ENCODE measurements at places on chromosomes 3 and 15. TPM values are rescaled to one million over a fixed set of nuclear protein-coding genes. Genes with fewer than 3 reads are reported as not detected.

Gene CFAP100
- not detected for total RNA-seq

Gene BSN
- 2.7 TPM for total RNA-seq

Gene SKIC8
- total RNA-seq = 54.6 TPM

Gene ASB14
- not detected for total RNA-seq

DNA sequence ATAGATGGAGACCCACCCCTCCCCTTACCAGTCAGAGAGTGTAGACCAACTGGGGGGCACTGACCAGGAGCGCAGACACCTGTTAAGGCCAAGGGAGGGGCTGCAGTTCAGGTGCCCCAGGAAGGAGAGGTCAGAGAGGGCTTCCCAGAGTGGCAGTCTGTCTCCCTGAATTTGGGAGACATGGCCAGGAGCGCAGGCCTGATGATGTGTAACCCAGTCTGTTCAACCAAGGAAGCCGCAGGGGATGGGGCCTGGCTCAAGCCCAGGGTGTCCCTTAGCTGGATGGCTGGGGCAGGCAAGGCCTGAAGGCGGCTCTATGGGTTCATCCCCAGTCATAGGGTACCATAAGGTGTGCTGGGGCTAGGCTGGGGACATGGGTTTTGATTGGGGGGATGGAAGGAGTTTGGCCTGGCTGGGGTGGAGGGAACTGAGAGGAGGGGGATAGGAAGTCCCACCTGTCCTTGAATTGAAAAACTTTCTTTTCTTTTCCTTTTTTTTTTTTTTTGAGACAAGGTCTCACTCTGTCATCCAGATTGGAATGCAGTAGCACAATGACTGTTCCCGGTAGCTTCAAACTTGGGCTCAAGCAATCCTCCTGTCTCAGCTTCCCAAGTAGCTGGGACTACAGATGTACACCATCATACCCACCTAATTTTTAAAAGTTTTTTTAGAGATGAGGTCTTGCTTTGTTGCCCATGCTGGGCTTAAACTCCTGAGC lies 75.7 kb downstream of the SMAD6 start:
- DNase-seq = no peak

GRCh38 chr3:182979103-182979673 lies 1.1 kb downstream of the DCUN1D1 start:
- no peak for DNase-seq

DNA sequence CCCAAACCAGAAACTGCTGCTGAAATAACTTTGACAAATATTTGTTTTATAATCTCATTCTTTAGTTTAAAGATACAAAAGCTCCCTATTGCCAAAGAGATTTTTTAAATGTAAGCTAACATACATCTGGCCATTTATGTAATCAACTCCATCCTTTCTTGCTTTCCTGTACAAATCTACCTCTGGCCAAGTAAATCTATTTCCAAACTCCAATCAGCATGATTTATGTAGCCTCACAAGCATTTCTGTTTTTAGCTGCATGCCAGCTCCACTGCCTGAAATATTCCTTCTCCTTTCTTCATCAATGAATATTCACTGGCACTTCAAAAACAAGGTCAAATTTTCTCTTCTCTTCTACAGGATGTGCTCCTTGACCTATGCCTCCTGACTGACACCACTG lies 80.0 kb downstream of the SHOX2 start:
- no peak for DNase-seq

GRCh38 chr3:122714273-122714672 lies 33.6 kb downstream of the PARP14 start:
- DNase-seq = no peak

GRCh38 chr3:88824666-88825564 lies 282.5 kb upstream of the EPHA3 start:
- no peak for DNase-seq

DNA sequence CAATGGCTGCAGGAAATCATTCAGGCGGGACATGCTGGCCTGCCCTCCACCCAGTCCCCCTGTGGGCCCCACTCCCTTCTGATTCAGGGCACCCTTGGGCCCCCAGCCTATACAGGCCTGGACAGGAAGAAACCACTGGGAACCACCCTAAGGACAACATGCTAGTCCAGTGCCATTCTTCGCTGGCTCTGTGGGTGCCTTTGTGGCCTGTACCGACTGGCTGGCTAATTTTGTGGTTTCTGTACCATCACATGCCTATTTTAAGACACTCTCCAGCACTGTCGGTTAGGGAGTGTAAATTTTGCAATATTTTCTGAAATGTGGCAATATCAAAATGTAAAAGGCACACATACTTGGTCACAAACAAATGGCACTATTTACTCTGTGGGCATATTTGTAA lies 61.4 kb upstream of the POLG start:
- no peak for DNase-seq

DNA sequence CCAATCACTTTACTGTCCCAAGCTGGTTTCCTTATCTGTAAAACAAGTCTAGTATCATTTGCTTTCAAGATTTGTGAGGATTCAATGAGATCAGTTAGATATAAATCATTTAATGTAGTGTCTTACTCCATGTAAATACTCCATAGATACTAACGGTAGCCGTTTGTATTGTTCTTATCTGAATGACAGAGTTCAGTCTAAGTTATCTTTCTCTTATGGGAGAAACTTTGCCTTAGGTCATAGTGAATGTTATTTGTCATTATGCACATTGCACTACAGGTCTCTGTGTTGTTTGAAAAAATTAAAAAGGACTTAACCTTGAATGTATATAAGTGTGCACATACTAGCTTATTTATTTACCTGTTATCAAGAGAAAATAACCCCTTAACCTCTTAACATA lies 44.7 kb downstream of the MBNL1 start:
- DNase-seq = no peak

- DNase-seq = no peak
These were observed 874.1 kb downstream of the ZPLD1 start for GRCh38 chr3:103308921-103309320.

DNA sequence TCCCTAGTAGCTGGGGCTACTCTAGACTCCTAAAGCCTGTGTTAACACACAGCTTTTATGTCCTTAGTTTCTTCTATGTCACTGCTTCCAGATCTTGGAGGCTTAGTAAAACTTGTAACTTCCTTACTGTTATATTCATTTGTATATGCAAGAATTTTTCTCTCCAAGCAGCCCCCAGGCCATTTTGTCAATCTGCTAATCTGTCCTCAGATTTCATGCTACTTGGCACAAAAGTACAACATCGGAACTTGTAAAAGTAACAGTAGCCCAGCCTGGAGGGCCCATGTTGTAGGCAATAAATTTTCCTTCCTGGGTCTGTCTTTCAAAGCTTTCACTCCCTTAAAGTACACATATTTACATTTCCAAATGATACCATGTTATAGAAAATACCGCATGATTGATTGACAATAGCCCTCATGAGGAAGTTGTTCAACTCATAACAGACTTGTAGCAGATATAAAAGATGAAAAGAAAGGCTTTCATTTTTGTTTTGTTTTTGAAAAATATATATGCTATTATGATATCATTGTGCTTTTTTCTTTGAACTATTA lies 324.2 kb downstream of the NEK10 start:
- no peak for DNase-seq

DNA sequence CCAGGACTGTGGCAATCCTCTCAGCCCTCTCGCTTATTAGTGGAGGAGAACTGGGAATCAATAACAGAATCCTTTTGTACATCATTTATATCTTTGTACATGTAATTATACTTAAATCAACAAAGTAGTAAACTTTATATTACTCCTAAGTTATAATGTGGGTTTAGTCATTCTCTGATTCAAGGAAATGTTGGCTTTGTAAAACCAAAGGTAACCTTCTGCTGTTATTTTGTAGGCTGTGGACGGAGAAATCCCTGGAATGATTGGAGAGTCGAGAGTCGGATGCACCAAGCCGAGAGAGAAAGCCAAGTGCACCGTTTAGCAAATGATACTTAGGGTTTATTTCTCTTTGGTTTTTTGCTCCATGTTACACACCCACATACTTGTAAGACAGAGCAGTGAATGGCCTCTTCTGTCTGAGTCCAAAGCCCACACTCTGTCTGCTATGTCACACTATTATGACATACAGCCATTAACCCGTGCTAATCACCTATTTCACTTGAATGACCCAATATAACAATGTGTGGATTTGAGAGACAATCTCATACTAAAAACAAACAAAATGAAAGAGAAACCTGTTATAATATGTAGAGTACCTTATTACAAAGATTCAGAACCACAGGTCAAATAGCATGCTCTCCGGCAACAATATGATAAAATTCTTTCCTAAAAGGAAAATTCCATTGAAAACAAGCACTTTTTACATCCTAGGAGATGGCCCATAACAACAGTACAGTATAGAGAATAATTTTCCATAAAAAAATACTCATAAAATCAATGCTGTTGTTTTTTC lies 72.2 kb downstream of the MECOM start:
- DNase-seq = no peak

All from kidney epithelial cell (primary cell).